ENCODE measurements at places on chromosomes 16 and 17.

DNA sequence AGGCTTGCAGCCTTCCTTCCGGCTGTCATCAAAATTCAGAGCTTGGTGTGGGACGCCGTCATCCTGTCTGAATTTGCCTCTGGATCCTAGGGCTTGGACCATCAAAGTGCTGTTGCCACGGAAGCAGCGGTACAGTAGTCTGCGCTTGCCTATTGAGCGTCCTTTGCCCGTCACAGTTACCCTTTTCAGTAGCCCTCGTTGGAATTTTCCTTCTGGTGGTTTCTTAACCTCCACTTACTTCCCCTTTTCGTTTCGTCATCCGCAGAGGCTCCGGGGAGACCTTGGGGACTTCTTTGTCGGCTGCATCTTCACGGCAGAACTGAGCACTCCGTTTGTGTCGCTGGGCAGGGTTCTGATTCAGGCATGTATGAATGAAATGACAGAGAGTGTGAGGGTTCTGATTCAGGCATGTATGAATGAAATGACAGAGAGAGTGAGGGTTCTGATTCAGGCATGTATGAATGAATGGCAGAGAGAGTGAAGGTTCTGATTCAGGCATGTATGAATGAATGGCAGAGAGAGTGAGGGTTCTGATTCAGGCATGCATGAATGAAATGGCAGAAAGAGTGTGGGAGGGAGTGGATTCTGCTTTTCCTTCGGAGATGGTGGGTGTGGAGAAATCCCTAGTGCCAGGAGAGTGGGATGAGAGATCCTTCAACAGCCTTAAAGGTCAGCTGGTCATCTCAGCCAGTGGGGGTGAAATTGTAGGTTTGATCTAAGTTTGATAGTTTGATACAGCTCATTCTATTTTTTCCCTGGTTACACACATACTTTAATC lies 8.0 kb downstream of the TLCD3A start:
- DNase-seq: no peak

DNA sequence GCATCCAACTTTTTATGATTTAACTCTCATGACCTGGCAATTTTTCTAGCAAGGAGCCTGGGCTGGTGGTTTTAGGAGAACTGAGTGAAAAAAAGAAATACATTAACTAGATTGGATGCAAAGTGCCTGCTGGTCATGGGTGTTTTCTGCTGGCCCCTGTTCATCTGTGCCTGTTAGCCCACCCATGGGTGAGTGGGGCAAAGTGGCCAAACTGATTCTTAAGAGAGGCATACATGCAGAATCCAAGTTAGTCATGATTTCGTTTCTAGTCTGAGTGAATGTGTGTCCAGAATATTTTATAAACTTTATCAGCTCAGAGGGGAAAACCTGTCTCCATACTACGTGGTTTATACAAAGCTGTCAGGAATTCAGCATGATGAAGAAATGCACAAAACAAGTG lies 4.6 kb upstream of the ITGAD start:
- DNase-seq: no peak

DNA sequence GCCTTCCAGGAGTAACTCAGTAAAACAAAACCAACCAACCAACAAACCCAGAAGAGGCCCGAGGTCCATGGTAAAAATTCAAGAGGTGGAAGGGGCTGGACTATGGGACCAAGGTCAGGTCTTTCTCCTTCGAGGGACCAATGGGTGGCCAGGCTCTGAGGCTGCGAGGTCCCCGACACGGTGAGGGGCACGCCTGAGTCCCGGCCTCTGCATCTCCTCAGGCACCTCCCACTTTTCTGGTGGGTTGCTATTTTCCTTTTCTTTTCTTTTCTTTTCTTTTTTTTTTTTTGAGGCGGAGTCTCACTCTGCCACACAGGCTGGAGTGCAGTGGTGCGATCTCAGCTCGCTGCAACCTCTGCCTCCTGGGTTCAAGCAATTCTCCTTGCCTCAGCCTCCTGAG lies 18.0 kb downstream of the CD7 start:
- no peak for DNase-seq

DNA sequence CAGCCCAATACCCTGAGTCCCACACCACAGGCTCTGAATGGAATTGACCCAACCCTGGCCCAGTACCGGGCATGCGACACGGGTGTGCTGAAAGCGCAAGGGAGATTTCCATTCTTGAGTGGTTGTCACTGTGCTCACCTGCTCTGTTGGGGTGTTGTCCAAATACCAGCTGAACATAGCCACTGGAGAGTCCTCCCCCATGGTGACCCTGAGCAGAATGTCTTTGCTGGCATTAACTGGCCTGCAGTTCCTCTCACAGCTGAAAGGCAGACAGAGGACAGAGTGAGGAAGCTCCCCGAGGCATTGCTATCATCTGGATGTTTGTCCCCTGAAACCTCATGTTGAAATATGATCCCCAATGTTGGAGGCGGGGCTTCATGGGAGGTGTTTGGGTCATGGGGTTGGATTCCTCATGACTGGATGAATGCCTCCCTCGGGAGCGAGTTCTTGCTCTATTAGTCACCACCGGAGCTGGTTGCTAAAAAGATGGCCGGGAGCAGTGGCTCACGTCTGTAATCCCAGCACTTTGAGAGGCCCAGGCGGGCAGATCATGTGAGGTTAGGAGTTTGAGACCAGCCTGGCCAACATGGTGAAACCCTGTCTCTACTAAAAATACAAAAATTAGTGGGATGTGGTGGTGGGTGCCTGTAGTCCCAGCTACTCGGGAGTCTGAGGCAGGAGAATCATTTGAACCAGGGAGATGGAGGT lies 57.3 kb upstream of the BCO1 start:
- DNase-seq: no peak

DNA sequence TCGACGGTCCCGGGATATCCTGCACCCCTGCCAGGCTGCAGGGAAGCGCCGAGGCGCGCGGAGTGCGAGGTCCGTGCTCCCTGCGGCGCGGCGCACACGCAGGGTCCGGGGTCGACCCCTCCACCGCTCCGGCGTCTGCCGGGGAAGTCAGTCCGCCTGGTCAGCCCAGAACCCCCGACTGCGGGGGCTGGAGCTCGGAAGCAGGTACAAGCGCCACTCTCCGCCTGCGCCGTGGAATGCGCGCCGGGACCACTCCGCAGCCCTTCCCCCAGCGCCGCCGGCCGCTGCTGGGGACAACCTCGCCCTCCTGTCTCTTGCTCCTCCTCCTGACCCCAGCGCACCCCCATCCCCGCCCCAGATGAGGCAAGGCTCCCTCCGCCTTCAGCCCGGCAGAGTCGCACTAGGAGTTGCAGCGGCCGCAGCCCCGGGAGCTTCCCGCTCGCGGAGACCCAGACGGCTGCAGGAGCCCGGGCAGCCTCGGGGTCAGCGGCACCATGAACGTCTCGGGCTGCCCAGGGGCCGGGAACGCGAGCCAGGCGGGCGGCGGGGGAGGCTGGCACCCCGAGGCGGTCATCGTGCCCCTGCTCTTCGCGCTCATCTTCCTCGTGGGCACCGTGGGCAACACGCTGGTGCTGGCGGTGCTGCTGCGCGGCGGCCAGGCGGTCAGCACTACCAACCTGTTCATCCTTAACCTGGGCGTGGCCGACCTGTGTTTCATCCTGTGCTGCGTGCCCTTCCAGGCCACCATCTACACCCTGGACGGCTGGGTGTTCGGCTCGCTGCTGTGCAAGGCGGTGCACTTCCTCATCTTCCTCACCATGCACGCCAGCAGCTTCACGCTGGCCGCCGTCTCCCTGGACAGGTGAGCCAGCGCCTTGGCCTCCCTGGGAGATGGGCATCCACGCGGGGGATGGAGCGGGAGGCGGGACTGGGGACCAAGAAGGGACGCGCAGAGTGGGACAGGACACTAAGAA lies at the start of gene GALR2:
Gene GALR2 (plus strand): TSS at position 392 of the 974 bp plus-strand sequence. CDS start 103 bp downstream, at position 495.
- DNase-seq: no peak

GRCh38 chr17:47803751-47804150 lies 17.8 kb downstream of the OSBPL7 start:
- DNase-seq: no peak

DNA sequence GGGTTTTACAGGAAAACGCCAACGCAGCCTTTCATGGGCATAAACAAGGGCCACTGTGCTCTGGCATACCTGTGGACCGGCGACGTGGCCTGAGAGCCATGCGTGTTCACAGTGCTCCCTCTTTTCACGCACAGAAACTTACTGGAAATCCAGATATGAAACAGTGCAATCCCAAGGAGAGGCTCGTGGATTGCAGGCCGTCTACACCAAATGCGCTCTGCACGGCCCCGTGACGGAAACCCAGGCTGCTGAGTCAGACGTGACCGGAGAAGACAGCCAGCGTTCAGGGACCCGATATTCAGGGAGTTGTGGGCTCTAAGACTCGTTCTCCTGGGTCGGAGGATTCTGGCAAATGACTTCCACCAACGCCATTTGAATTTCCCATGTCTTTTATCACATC lies 129.2 kb downstream of the FOXL1 start:
- DNase-seq: no peak

DNA sequence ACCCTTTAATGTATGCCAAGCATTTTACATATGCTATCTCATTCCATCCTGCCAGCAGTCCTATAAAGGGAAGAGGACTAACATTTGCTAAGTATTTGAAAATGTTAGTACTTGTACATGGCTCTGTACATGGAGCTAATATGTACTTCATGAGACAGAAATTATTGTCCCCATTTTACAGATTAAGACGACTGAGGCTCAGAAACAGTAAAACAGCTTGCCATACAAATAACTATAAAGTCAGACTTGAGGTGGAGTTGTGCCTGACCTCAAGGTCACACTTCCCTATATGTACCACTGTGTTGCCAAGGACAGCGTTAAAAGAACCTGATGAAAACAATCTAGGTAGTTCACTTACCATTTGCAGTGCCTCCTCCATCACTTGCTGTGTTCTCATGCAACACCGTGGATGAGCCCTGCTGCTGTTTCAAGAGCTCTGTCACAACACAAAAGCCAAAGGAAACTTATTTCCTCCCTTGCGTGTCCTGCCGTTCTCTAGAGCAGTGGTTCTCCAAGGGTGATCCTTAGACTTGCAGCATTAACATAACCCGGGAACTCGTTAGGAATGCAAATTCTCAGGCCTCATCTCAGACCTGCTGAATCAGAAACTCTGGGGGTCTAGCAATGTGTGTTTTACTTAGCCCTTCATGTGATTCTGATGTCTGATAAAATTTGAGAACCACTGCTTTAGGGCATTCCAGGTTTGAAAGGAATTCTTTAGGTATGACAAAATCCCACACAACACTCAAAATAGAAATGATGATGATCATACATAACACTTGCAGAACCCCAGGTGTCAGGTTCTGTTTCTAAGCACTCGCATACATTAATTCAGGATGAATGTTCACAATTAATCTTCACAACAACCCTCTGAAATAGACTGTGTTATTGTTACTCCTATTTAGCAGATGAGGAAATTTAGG lies 51.2 kb upstream of the MTMR4 start:
- no peak for DNase-seq

- no peak for DNase-seq
These were observed 18.7 kb upstream of the RFFL start for GRCh38 chr17:35082073-35082657.

DNA sequence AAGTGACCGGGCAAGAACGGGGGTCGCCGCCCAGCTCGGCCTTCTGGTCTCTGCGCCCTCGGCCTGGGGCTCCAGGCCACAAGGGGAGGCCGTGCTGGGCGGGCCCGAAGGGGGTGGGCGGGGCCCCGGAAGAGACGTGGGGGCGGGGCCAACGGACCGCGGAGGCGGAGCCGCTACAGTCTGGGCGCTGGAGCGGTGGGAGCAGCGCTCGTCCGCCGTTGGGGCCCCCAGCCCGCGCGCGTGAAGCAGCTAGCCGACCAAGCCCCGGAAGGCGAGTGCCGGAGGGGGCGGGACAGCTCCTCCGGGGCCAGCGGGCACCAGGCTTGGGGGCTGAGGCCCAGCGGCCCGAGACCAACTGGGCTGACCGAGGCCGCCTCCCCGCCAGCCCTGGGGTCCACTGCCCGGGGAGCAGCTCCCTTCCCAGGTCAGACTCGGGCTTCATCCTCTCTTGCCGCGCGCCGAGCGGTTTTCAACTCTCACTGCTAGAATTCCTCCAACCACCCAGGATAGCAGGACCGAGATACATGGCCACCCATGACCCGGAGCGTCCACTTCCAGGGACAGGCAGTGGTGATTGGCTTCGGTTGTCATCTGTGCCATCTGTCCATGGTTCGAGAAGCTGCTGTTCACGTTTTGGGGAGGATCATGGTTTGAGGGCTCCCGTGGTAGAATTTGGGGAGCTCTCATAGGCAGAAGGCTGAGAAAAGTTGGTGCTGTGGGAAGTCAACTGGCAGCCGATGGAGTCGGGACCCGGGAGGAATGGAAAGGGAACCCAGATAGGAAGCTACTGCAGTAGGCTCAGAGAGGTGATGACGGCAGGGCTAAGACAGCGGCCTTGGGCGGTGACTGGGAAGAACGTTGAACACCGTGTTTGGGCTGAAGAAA lies 44.6 kb upstream of the LCMT1 start:
- DNase-seq: no peak

DNA sequence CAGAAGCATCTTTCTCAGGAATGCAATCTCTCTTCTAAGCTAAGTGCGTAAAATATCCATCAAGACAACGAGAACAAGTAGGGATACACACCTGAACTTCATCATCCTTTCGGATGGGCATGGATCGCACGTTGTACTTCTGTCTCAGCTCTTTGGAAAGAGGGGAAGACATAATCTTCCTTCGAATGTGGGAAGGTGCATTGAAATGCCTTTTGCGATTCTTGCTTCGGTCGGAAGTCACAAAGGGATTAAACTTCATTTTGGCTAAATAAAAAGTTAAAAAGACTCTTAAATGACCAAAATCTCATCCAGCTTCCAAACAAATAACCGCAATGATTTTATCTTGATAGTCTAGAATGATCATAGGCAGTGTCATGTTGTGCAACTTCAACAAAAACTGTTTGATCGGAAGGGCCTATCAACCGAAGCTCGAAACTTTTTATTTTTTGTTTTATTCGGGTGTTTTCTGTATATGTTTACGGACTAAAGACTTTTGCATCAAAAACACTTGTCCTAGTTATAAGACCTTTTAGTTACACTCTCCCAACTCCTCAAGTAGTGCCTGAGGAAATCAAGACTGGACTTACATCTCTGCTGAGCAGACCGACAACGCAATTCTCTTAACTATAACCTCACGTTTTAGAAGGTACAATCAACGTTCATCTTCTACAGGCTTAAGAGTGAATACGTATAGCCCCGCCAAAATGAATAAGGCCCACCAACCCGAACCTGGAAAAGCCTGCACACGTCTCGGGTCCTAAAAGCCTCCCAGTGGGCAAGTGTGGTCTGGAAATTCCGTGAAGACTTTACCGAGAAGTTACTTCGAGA lies 727 bp downstream of the RPL26 start:
- DNase-seq: no peak

- no peak for DNase-seq
These were observed 30.0 kb upstream of the KDM6B start for GRCh38 chr17:7803981-7804380.

DNA sequence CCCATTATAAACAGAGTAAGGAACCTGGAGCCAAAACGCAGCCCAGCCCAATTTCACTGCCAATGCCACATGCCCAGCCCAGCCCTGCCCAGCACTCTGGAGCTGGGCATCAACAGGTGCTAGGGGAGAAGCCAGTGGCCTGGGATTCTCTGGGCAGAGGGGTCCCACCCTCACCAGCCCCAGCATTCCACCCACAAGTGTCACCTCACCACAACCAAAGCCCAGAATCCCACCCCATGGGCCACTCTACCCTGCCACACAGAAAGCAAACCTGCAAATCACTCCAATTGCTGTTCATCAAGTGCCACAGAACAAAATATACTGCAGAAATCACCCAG lies 102.5 kb upstream of the CDH5 start:
- no peak for DNase-seq

Data from NCI-H2081 treated with DMSO at 0.1 percent for 48 hours (cell line).